ENCODE measurements at places on chromosomes 3 and 15. TPM values are rescaled to one million over a fixed set of nuclear protein-coding genes. Genes with fewer than 3 reads are reported as not detected.

DNA sequence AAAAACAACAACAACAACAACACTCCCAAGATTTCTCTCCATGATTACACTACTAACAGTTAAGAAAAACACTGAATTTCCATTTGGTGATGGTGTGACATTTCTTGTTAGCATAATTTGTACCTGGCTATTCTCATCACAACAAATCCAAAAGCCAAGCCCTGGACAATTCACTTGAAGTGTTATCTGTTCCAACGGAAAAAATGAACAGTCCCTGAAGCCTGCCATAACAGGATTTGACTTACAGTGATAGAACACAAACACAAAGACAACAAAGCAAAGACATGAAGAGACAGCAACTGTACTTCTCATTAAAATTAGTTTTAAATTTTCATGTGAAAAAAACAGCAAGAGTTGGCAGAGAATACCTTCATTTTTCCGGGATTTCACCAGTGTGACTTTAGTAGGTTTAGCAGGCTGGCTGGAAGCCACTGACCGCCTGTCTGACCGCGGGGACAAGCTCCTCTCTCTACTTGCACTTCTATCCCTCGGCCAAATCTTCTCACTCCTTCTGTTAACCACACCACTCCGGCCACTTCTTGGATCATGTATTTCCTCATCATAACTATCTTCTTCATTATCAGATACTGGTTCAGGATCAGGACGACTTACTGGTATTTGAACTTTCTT, 56.3 kb downstream of the TJP1 start:
- H3K4me1 ChIP-seq = no peaks in the 10 kb centered on the region
- H3K4me3 ChIP-seq = no peak overlapping the region
- H3K36me3 ChIP-seq = no peaks in the 10 kb centered on the region
- DNase-seq = no peak
- H3K27ac ChIP-seq = no peak overlapping the region

GRCh38 chr3:158109295-158109803, 540 bp upstream of the RSRC1 start:
- no peak overlapping the region for H3K27ac ChIP-seq
- peak overlapping the region; percentile 73 for H3K4me3 ChIP-seq
- H3K4me1 ChIP-seq = peaks cover 7% of the 10 kb centered on the region
- H3K27me3 ChIP-seq = peaks cover 55% of the 10 kb centered on the region
- H3K36me3 ChIP-seq = no peaks in the 10 kb centered on the region
- no peak for DNase-seq

- H3K4me1 ChIP-seq = no peaks in the 10 kb centered on the region
- no peak overlapping the region for H3K4me3 ChIP-seq
- H3K36me3 ChIP-seq = no peaks in the 10 kb centered on the region
- H3K27ac ChIP-seq = no peak overlapping the region
Measured at GRCh38 chr3:97010881-97011657, 196.7 kb downstream of the EPHA6 start.

The CHRM5 gene
- total RNA-seq = not detected

The CTXN2 gene
- not detected for total RNA-seq
